ENCODE measurements at places on chromosomes 1 and 21. TPM values are rescaled to one million over a fixed set of nuclear protein-coding genes. Genes with fewer than 3 reads are reported as not detected.

GRCh38 chr1:174775621-174776020, 224.1 kb upstream of the CACYBP start:
- no peaks in the 10 kb centered on the region for H3K36me3 ChIP-seq
- no peaks in the 10 kb centered on the region for H3K4me1 ChIP-seq
- no peaks in the 10 kb centered on the region for H3K27me3 ChIP-seq

DNA sequence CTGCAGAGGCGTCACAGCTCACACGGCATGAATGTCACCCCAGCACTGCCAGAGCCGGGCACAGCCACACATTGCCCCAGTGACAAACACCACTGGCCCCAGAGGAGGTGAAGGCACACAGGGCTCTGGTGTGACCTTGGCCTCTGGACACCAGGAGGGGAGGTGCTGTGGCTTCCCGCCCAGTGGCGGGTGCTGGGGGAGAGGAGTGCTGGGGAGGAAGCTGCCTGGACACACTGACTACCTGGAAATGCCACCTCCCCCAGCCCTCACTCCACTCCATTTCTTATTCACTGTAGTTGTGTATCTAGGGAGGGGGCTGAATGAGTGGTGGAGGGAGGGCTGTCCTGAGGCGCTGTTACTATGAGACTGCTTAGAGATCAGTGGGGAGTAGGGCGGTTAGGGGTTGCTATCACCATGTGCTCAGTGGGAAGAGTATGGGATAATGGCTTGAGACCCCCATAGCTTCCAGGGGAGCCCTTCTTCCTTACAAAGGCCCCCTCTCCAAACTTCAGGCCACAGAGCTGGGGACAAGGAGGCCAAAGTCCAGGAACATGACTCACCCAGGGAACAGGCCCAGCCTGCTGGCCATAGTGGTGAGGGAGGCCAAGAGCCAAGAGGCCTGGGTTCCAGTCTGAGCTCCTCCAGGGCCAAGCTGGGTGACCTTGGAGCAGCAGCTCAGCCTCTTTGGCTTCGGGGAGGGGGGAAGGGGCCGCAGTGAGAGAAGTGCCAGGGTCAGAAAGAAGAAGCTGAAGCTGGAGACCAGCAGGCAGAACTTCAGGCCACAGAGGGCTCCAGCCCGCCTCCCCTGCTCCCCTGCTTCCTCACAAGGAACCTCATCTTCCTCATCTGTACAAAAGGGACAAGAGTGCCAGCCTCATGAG, 40.1 kb downstream of the AHDC1 start:
- H3K27me3 ChIP-seq, result no peaks in the 10 kb centered on the region
- DNase-seq, result peak; percentile 80
- peaks cover 77% of the 10 kb centered on the region for H3K4me1 ChIP-seq
- peak overlapping the region; percentile 91 for H3K27ac ChIP-seq
- H3K4me3 ChIP-seq, result no peak overlapping the region
- H3K36me3 ChIP-seq, result no peaks in the 10 kb centered on the region

DNA sequence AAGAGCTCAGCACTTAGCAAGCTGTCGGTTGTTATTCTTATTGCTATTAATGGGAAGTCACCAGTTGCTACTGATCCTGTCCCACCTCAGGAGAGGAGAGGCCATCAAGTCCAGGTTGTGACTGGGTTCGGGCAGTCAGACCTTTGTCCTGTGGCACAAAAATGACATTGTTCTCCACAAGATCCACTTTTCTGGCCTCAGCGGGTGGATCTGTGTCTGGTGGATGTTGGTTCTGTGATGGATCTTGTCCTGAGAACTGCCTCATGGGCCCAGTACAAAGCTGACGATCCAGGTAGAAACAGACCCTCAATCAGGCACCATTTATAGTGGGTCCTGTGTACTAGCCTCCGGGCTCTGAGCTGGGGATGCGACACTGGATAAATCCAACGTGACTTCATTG, 26.9 kb downstream of the TRIM67 start:
- H3K27me3 ChIP-seq, result no peaks in the 10 kb centered on the region
- no peak overlapping the region for H3K27ac ChIP-seq
- DNase-seq, result no peak
- H3K4me1 ChIP-seq, result peaks cover 4% of the 10 kb centered on the region
- no peak overlapping the region for H3K4me3 ChIP-seq

Gene PNRC2
- total RNA-seq, result 177 TPM

DNA sequence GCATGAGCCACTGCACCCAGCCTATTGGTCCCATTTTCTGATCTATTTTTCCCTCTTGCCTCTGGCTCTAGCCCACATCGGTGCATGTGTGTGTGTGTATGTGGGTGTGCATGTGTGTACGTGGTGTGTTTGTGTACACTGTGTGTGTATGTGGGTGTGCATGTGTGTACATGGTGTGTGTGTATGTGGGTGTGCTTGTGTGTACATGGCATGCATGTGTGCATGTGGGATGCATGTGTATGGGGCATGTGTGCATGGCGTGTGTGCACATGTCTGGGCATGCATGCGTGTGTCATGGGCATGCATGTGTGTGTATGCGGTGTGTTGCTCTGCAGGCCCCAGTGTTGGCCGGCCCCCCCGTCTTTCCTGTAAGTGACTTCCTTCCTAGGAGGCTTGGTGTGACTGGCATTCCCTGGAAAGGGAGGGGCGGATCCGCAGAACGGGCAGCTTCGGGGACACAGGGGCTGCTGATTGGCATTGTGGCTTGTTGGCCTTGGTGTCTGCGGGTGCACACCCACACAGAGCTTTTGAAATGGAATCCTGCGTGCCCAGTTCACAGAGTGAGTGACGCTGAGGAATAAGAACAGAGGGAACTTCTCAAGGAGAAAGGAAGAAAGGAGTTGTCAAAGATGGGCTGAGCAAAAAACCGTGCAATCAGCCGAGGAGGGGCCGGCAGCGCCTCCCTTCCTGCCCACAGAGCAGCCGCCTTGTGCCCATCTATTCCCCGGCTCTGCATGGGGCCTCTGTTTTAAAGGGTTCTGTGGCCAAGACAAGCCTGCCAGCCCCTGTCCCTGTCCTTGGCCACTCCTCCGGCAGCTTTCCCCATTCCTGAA, 8.0 kb downstream of the PDXK start:
- H3K27me3 ChIP-seq, result no peaks in the 10 kb centered on the region
- DNase-seq, result no peak
- H3K4me3 ChIP-seq, result no peak overlapping the region
- H3K4me1 ChIP-seq, result peaks cover 62% of the 10 kb centered on the region

Gene PRAMEF5
- not detected for total RNA-seq

Gene FOXO6
- 1.1 TPM for total RNA-seq

Gene KAZN
- total RNA-seq, result 20.7 TPM

Gene PIGK
- total RNA-seq, result 23.5 TPM

- no peak overlapping the region for H3K4me3 ChIP-seq
- H3K4me1 ChIP-seq, result no peaks in the 10 kb centered on the region
- no peaks in the 10 kb centered on the region for H3K27me3 ChIP-seq
- H3K27ac ChIP-seq, result no peak overlapping the region
- no peaks in the 10 kb centered on the region for H3K36me3 ChIP-seq
- DNase-seq, result no peak
These were observed 47.5 kb upstream of the CSF3R start for GRCh38 chr1:36530261-36530660.

GRCh38 chr1:201399018-201399351, at the start of gene LAD1:
Gene LAD1 (minus strand): TSS chr1:201399324. CDS start chr1:201399306, 18 bp downstream.
- H3K4me3 ChIP-seq, result no peak within 1 kb of the TSS
- DNase-seq, result no peak
- H3K4me1 ChIP-seq, result peaks cover 7% of the 10 kb centered on the region
- no peak within 1 kb of the TSS for H3K27ac ChIP-seq

Gene TCEA3
- 26.8 TPM for total RNA-seq
